ENCODE measurements at places on chromosomes 13 and 19.

DNA sequence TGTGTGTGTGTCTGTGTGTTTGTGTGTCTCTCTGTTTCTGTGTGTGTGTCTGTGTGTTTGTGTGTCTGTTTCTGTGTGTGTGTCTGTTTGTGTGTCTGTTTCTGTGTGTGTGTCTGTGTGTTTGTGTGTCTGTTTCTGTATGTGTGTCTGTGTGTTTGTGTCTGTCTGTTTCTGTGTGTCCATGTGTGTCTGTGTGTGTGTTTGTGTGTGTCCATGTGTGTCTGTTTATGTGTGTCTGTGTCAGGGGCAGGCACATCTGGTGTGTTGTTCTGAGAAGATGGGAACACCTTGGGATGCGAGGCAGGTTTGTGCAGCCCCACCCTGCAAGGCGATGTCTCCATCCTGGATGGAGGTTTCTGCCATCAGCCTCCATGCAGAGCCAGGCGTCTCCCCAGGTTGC lies 275.8 kb upstream of the SOX1 start:
- DNase-seq: no peak

DNA sequence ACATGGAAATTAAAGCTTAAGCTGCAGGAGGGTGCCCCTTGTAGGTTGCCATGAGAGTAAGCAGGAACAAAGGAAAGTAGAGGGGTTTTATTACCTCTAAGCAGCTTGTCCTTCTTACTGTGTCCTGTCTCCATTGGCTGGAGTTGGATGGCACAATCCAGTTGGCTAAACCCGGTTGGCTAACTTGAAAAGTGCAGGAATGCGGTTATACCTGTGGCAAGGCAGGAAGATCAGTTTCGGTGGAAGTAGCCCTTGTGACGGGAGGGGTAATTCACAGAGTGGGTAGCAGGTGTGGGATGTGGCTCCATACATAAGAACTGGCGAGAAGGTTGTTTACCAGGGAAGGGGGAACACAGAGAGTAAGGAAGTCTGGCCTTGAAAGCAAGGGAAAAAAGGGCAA lies 3.2 kb downstream of the ZNF726 start:
- DNase-seq: no peak

GRCh38 chr13:52947921-52948373 lies 80.7 kb upstream of the OLFM4 start:
- no peak for DNase-seq

- no peak for DNase-seq
These were observed 8.4 kb upstream of the DIAPH3 start for GRCh38 chr13:60172111-60172510.

DNA sequence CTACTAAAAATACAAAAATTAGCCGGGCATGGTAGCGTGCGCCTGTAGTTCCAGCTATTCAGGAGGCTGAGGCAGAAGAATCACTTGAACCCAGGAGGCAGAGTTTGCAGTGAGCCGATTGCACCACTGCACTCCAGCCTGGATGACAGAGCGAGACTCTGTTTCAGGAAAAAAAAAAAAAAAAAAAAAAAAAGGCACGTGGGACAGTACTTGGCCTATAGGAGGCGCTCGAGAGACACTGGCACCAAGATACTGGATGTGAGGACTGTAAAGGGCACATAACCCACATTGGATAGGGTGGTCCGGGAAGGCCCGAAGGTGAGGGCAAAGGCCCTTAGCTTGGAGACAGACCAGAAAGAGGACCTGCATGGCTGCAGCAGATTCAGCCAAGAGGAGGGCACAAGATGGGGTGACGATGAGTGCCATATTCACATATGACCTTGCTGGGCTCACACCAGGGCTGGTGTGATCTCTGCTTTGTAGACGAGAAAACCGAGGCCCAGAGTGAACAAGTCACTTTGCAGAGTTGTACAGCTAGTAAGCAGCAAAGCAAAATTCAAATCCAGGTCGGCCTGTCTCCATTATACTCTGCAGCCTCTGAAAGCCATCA lies 89.4 kb downstream of the DPF1 start:
- peak; percentile 24 for DNase-seq

GRCh38 chr13:75139291-75139690 lies 342.7 kb downstream of the TBC1D4 start:
- DNase-seq: peak; percentile 56

GRCh38 chr13:35478271-35479037 lies 2.0 kb upstream of the MAB21L1 start:
- no peak for DNase-seq

DNA sequence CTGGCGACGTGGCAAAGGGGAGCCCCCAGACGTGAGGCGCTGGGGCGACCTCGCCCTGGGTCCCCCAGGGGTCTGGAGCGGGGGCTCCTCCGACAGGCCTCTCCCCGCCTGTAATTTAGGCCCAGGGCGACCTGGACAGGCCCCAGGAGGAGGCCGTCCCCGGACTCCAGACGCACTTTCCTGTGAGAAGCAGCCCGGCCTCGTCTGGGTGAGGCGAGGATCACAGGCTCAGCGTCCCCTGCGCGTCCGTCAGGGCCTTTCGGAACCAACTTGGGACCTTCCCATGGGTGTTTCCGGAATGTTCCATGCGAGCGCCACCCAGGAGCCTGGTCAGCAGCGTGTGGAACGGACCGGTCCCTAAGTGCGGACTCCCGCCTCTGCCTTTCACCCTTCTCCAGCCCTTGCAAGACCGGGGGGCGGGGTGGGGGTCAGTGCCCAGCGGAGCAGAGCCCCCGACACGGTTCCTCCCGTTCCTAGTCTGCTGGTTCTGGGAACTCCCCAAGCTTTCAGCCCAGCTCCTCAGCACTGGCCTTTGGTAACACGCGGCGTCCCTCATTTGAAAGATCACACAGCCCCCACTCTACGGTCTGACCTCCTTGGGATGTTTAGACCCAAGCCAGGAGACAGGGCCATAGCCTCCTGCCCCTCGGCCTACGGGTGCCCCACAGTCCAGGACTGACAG lies 1.1 kb upstream of the GRTP1 start:
- no peak for DNase-seq

- no peak for DNase-seq
These were observed 834 bp downstream of the FBXO27 start for GRCh38 chr19:39031368-39032062.

- DNase-seq: no peak
These were observed 2.1 kb upstream of the BSG start for GRCh38 chr19:570251-570686.

DNA sequence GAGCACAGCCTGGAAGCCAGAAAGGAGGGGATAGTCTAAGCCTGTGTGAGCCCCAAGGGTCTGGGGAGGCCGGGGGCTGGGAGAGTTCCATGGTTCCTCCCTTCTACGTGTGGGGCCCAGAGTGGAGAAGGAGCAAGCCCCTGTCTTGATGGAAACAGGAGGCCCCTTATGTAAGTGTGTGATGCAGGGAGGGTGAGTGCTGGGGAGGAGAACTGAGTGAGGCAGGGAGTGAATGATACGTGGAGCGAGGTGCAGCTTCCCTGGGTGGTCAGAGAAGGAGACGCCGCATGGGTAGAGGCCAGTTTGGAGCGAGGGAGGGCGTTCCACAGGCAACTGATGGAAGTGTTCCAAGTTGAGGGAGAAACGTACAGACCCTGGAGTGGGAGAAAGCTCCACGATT lies 16.0 kb downstream of the MAG start:
- no peak for DNase-seq

GRCh38 chr19:46838160-46838559 lies 12.5 kb downstream of the AP2S1 start:
- DNase-seq: no peak

DNA sequence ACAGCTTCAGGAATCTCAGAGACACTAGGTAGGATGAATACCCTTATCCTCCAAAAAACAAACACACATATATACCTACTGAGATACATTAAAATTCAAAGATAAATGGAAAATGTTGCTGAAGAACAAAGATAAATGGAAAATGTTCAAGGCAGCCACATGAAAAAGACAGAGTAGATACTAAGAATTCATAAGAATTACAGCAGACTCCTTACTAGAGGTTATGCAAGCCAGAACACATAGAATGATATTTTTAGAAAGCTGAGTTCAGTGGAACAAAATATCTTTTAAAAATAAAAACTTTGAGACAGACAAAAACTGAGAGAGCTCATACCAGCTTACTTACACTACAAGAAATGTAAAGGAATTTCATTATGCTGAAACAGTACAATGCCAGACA lies 35.6 kb downstream of the UCHL3 start:
- no peak for DNase-seq

- no peak for DNase-seq
These were observed 339.4 kb downstream of the TEX29 start for GRCh38 chr13:111659842-111660241.
